ENCODE measurements at places on chromosomes 11 and 22.

- DNase-seq: no peak
Observed at GRCh38 chr11:121588747-121589146, 136.0 kb upstream of the SORL1-AS1 start.

- DNase-seq: no peak
Observed at GRCh38 chr11:7899418-7899817, 31.6 kb downstream of the OR10A6 start.

- DNase-seq: no peak
Observed at GRCh38 chr11:35618497-35619115, 346 bp downstream of the FJX1 start.

GRCh38 chr11:72971192-72971967 lies 157.2 kb downstream of the ATG16L2 start:
- DNase-seq: no peak

Measured in NCI-H345 (cell line).